ENCODE measurements at places on chromosomes 1 and 21.
A peak's percentile ranks its signal among the peaks of the same experiment; 100 is the strongest.

DNA sequence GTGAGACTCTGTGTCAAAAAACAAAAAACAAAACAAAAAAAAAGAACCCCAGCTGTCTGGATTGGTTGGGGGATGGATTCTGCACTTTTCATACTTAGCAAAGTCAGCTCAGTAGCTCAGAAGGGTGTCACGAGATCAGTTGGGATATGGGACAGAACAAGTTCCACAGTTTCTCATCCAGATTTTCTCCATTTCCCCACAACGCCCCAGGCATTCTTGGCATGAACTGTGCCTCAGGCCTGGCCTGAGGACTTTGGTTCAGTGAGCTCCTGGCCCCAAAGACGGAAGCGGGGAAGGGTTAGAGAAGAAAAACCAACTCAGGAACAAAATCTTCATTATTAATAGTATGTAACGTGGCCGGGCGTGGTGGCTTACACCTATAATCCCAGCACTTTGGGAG, 1.9 kb downstream of the AKR7A2 start:
- DNase-seq: peak; percentile 39

- DNase-seq: no peak
Measured at GRCh38 chr21:41453198-41453597, 27.2 kb downstream of the MX1 start.

GRCh38 chr21:45010096-45010495, 64.3 kb upstream of the ADARB1 start:
- DNase-seq: no peak

GRCh38 chr1:86822459-86822858, 91.5 kb downstream of the SELENOF start:
- no peak for DNase-seq

- no peak for DNase-seq
Measured at GRCh38 chr1:202167708-202168415, 7.5 kb upstream of the PTPN7 start.

DNA sequence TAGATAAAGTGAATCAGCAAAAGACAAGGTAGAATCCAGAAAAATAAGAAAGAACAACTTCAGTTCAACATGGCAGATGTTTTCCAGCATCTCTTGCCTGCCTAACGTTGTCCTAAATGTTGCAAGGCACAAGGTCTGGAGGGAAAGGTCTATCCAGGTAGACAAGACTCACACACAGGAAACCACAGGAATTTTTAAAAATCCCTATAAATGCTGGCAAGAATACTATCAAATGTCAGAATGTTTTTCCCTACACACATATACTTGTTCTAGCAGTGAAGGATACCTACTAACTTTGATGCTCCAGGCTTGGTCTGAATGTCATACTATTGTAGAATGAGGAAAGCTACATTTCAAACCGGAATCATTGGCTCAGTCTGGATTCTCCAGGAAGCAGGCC, 10.6 kb downstream of the GJA5 start:
- no peak for DNase-seq

GRCh38 chr21:35601211-35601610, 459.1 kb downstream of the SETD4 start:
- no peak for DNase-seq

DNA sequence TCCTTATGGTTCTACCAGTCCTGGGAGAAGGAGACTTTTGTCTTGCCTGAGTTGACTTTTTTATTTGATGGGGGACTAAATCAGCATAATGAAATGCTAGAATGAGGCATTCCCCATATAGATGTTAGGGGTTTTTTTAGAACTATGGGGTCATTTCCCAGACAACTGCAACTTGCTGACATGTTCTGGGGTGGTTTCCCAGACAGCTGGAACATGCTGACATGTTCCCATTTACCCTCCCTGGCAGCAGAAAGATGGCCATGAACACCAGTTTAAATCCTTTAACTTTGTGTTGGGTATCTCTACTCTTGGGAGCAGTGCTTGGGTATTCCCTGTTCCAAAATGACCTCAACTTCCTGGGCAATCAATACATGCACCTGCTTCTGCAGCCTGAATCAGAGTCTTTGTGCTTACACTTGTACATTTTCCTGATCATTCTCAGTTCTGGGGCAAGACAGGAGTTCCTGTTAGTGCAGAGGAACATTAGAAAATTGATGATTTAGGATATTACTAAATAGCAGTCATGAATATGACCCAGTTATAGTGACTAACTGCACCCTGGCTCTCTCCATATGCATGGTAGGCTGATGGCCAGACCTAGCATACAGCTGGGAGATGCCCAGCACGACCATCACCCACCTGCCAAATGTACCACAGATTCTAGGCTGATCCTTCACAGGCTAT, 75.4 kb upstream of the CD5L start:
- DNase-seq: no peak

DNA sequence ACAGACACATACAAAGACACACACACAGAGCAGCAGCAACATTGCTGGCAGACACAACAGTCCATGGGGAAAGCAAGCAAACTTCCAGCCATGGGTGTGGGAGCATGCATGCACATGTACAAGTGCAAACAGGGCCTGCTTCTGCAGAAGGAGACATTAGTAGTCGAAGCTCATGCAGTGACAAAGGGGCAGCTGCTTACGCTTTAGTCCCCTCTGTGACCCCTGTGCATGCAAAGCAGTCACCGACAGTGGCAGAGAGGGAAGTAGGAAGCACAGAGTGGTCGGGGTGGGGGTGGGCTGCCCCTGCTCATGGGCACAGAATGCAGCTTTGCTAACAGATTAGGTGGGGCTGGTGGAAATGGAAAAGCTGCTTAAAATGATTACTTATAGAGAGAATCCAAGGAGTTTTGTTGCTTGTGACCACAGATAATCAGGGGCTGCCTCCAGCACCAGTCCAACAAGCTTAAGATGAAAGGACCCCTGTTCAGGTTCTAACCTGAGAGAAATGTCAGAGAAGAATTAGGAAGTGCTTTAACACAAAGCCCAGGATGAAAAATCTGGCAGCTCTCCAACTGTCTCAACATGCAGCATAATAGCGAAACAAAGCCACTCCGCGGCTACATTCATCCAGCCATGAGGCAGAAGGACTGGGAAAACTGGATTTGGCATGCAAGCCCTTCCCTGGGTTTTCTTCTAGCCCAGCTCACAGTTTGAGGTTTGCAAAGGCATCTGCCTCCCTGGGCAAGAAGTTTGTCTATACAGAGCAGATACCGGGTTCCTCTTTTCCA, 378.9 kb downstream of the KCNH1 start:
- no peak for DNase-seq

GRCh38 chr1:17405898-17406759, 33.3 kb downstream of the RCC2 start:
- no peak for DNase-seq

- DNase-seq: no peak
Measured at GRCh38 chr1:19750101-19750881, 49.4 kb downstream of the TMCO4 start.

DNA sequence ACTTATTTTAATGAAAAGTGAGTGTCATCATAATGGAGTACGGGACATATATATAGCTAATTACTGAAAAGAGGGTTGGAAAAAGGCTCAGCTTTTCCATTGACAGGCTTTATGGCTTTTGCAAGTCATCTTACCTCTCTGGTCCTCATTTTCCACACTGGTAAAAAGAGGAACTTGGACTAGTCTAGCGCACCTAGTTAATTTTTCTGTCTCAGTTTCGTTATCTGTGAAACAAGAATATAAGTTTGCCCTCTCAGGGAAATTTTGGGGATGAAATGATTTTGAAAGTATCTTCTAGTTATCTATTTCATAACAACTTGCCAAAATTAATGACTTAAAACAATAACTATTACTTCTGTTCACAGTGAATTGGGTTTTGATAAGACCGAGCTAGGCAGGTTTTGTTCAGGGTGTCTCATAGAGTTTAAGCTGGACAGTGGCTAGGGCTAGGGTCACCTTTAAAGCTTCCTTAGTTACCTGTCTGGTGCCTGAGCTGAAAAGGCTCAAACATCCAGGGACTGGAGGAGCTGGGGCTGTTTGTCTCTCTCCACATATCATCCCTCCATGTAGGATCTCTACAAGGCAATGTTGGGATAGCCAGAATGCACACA, 91.7 kb downstream of the TYW3 start:
- no peak for DNase-seq

DNA sequence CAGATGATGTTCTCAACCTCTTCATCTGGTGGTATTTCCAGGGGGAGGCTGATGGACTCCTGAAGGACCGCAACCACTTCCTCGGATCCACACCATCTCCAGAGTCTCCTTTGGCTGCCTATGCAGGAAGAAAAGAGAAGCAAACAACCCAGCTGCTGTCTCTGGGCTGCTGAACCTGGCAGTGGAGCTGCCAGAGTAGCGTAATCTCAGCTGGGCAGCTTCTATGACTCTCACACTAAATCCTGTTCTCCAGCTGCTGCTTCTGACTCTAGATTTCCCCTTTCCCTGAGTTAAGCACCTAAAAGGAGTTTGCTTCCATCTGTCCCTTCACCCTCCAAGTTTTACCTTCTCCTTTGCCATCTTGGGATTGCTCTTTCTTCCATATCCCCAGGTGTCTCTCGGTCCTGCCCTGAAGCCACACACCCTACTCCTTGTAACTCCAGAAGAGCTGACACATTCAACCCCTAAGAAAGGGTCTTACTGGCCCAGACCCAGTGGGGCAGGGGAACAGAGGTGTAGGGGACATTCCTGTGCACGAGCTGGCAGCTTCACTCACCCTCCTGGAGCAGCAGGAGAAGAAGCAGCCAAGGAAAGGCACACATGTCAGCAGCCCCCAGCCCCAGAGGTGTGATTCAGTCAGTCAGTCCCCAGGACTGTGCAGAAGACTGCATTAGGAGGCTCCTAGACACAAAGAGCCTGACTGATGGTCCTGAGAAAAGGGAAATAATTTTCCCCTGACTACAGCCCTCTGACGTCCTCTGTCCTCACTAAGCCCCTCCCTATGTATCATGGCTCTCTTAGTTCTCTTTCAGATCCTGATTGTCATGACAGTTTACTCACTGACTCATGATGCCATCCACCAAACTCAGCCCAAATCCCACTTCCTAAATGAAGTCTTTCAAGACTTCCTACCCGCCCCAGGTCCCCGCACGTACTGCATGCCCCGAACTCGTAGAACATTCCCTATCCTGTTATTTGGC, at the start of gene SLAMF9:
TSS of gene SLAMF9 (minus strand) at position 702 of the 980 bp plus-strand sequence. CDS start at position 602, 100 bp downstream.
- no peak for DNase-seq

GRCh38 chr1:29254346-29254745, 18.0 kb downstream of the PTPRU start:
- peak; percentile 25 for DNase-seq

DNA sequence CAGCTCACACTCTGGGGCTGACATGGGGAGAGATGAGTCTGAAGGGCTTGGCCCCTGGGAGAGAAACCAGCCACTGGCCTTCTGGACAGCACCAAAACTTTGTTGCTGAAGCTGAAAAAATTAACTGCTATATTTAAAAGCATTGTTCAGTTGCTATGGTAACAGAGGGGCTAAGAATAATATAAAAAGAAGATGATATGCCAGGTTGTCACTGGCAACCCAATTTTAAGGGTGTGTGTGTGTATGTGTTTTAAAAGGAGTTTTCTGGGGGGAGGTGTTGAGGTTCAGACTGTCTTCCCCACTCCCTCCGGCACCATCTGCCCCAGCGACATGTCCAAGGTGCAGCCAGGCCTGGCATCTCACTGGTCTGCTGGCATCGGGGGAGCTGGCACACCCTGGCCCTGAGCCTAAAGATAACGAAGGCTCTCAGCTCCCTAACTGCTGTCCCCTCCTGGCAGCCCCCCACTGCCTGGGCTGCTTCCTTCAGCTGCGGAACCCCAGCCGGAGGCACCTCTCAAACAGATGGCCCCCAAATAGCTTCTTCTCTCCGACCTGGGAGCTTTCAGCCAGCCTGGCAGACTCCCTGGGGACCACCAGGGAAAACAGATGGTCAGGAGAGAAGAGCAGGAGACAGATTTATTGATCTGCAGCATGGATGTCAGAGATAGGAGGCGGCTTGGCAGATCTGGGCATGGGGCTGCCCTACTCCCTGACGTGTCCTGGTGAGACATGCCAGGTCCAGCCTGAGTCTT, 203.9 kb downstream of the HIVEP3 start:
- no peak for DNase-seq

- DNase-seq: peak; percentile 70
Measured at GRCh38 chr1:71850936-71851335, 431.4 kb downstream of the NEGR1 start.

GRCh38 chr1:33182401-33182841, 578 bp upstream of the TRIM62 start:
- peak; percentile 74 for DNase-seq

DNA sequence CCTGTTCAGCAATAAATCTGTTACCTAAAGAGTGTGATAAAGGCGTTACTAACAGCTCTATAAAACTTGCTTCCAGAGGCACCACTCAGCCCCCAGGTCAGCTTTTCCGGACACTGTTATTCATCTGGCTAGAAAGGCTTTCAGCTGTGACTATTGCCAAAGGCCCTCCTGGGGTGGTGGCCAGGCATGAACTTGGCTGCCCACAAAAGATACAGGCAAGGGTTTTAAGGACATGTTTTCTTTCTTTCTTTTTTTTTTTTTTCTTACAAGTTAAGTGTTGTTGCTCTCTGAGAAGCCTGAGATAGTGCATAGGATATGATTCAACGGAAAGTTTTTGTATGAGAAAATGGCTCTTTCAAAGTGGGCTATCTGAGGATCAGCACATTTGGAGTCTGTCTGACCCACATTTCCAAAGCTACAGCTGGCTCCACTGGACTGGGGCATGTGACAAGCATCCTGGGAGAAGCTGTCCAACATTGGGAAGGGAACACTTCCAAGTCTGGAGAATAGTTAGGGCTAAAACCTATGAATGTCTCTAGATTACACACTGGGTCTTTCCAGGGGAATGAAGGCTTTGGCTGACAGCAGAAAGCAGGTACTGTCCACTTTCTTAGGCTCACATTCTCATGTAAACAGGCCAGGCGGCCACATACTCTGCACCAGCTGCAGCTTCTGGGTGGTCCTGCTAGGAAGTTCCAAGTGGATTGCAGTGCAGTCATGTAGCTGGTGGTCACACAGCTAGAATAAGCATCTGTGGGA, 639.7 kb downstream of the LMO4 start:
- DNase-seq: peak; percentile 76

DNA sequence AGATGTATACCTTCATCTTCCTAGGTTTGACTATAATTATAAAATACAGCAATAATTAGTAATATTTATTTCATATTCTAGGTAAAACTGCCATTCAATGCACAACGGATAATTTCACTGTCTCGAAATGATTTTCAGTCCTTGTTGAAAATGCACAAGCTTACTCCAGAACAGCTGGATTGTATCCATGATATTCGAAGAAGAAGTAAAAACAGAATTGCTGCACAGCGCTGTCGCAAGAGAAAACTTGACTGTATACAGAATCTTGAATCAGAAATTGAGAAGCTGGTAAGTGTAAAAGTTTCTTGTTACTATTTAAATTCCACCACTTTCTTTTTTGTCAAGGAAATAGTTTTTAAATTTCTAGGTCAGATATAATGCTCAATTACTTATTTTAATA, 30.7 kb downstream of the BACH1 start:
- DNase-seq: no peak

- DNase-seq: no peak
Measured at GRCh38 chr1:113805639-113806038, 6.6 kb downstream of the RSBN1 start.

All from sigmoid colon (tissue), 7 donors.